ENCODE measurements at places on chromosomes 12 and 14.

DNA sequence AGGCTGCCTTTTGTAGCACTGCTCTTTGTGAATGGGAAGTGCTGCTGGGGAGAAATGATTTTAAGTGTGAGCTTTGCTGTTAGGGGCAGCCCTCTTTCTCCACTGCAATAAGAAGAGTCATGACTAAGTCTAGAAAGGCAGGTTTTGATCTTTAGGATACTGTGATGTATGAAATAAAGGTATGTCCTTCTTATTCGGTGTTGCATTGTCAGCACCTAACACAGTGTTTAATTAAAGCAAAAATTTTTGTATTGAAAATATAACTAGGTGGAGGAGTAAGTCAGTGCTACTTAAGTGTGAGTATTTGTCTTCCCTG is 81.5 kb downstream of the ETV6 start:
- DNase-seq, result no peak

DNA sequence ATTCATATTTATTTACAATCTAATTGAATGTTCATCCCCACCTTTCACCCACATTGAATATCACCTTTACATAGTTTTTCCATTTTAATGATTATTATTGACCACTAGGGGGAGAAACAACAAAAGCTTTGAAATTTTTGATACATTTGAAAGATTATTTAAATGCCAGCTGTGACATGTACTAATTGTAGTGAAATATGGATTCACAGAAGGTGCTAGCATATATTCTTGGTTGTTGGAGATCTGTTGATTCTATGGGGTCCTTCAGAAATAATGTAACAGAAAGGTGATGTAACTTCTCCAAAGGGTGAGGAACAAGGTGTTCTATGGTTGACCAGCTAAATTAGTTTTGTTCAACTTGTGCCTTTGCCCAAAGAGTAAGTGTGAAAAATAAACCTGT is 22.4 kb upstream of the GPR33 start:
- DNase-seq, result no peak

- DNase-seq, result no peak
These were observed 86.0 kb upstream of the HIF1A start for GRCh38 chr14:61609191-61609843.

GRCh38 chr12:32211900-32212156 is 105.2 kb downstream of the BICD1 start:
- no peak for DNase-seq

DNA sequence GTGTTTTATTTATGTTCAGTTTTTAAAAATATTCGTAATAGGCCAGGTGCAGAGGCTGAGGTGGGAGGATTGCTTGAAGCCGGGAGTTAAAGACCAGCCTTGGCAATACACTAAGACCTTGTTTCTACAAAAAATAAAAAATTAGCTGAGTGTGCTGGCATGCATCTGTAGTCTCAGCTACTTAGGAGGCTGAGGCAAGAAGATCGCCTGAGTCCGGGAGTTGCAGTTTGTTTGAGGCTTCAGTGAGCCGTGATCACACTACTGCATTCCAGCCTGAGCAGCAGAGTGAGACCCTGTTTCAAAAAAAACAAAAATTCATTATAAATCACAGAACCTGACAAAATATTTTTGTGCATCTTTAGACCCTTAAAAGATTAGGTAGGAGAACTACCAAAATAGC is 240.1 kb upstream of the ARHGAP5 start:
- no peak for DNase-seq

GRCh38 chr14:76759589-76759988 is 1.7 kb upstream of the VASH1 start:
- DNase-seq, result no peak

- DNase-seq, result no peak
These were observed 28.9 kb downstream of the ABCC9 start for GRCh38 chr12:21912318-21912717.

Measured in stimulated activated CD8-positive, alpha-beta memory T cell treated with anti-CD3 and anti-CD28 coated beads, Interleukin-7, amount 100 ng/mL, for 4 hours (primary cell).